Ascending aorta (tissue), 2 donors: ENCODE measurements at places on chromosomes 3 and 15.

DNA sequence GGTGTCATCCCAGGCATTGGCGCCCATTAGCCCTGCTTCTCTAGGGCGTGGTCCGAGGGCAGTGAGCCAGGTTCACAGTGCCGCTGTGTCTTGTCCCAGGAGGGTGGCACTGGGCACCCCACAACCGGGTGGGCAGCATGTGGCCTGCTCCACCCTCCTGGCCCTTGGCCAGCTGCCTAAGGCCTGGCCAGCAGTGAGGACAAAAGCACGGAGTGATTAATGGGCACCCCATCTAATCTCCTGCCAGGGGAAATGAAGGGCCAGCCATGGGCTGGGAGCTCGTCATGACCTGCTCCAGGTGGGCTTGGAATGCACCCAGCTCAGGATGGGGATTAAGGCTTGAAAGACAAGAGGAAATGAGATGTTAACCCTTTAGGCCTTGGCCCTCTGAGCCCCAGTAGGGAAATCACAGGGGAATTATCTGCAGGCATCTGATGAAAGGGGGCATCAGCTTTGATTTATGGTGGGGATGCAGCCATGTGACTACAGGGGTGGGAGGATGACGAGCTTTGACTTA is 5.2 kb downstream of the THSD4 start:
- H3K27ac ChIP-seq, result no peak overlapping the region
- peaks cover 2% of the 10 kb centered on the region for H3K4me1 ChIP-seq
- H3K4me3 ChIP-seq, result no peak overlapping the region
- no peaks in the 10 kb centered on the region for H3K36me3 ChIP-seq
- no peaks in the 10 kb centered on the region for H3K27me3 ChIP-seq

DNA sequence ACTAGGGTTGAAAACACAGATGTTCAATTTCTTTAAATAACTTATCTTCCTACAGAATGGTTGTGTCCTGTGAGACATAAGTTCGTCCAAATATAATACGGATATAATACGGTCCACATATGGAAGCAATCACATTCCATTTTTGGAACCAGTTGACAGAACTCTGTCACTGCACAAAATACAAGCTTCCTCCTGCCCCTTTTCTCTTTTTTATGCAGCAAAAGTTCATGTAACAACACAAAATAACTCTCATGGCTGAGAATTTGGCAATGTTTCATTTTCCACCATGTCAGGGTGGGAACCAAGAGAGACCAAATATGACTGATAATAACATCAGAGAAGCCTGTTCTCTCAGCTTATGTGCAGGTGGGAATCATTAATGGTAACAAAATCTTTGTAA is 158.1 kb upstream of the ZNF385D start:
- no peak for DNase-seq
- H3K4me3 ChIP-seq, result no peak overlapping the region
- H3K4me1 ChIP-seq, result no peaks in the 10 kb centered on the region
- H3K27me3 ChIP-seq, result no peaks in the 10 kb centered on the region
- no peak overlapping the region for H3K27ac ChIP-seq
- no peaks in the 10 kb centered on the region for H3K36me3 ChIP-seq

- H3K4me3 ChIP-seq, result no peak overlapping the region
- no peak for DNase-seq
- H3K27me3 ChIP-seq, result no peaks in the 10 kb centered on the region
- H3K36me3 ChIP-seq, result no peaks in the 10 kb centered on the region
- H3K4me1 ChIP-seq, result no peaks in the 10 kb centered on the region
These were observed 29.8 kb downstream of the CCR3 start for GRCh38 chr3:46272028-46272451.

DNA sequence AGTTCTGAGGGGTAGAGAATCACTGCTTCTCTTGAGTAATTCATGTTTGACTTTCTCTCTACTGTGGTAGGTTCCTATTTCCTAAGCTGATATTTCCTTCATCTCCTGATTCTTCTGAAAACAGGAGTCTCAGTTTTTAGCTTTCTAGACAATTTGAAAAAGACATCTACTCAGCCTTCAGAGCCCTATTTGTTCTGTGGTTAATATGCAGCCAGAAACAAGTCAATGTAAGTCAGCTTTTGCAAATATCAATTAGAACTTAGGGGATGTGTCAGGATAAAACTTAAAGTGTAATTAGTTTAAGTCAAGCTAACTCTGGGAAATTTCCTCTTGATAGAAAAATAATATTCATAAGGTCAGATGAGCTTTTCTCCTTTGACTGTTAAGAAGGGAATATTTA is 21.7 kb upstream of the HACD2 start:
- H3K36me3 ChIP-seq, result peaks cover 21% of the 10 kb centered on the region
- no peaks in the 10 kb centered on the region for H3K4me1 ChIP-seq
- no peak overlapping the region for H3K27ac ChIP-seq
- no peak for DNase-seq

- H3K27me3 ChIP-seq, result no peaks in the 10 kb centered on the region
- no peaks in the 10 kb centered on the region for H3K4me1 ChIP-seq
- no peak for DNase-seq
- H3K36me3 ChIP-seq, result no peaks in the 10 kb centered on the region
- H3K27ac ChIP-seq, result no peak overlapping the region
These were observed 3.1 kb downstream of the AGBL1 start for GRCh38 chr15:86082619-86083380.

GRCh38 chr3:110791995-110792686 is 279.5 kb upstream of the NECTIN3 start:
- no peak overlapping the region for H3K27ac ChIP-seq
- no peak for DNase-seq
- no peaks in the 10 kb centered on the region for H3K4me1 ChIP-seq
- H3K4me3 ChIP-seq, result no peak overlapping the region
- H3K27me3 ChIP-seq, result no peaks in the 10 kb centered on the region
- H3K36me3 ChIP-seq, result no peaks in the 10 kb centered on the region

GRCh38 chr15:38670128-38671005 is 105.8 kb upstream of the RASGRP1 start:
- no peak overlapping the region for H3K4me3 ChIP-seq
- H3K27ac ChIP-seq, result no peak overlapping the region
- H3K36me3 ChIP-seq, result no peaks in the 10 kb centered on the region

- no peaks in the 10 kb centered on the region for H3K4me1 ChIP-seq
- no peak overlapping the region for H3K27ac ChIP-seq
- H3K36me3 ChIP-seq, result no peaks in the 10 kb centered on the region
These were observed 20.9 kb upstream of the LARS2 start for GRCh38 chr3:45367453-45367871.

DNA sequence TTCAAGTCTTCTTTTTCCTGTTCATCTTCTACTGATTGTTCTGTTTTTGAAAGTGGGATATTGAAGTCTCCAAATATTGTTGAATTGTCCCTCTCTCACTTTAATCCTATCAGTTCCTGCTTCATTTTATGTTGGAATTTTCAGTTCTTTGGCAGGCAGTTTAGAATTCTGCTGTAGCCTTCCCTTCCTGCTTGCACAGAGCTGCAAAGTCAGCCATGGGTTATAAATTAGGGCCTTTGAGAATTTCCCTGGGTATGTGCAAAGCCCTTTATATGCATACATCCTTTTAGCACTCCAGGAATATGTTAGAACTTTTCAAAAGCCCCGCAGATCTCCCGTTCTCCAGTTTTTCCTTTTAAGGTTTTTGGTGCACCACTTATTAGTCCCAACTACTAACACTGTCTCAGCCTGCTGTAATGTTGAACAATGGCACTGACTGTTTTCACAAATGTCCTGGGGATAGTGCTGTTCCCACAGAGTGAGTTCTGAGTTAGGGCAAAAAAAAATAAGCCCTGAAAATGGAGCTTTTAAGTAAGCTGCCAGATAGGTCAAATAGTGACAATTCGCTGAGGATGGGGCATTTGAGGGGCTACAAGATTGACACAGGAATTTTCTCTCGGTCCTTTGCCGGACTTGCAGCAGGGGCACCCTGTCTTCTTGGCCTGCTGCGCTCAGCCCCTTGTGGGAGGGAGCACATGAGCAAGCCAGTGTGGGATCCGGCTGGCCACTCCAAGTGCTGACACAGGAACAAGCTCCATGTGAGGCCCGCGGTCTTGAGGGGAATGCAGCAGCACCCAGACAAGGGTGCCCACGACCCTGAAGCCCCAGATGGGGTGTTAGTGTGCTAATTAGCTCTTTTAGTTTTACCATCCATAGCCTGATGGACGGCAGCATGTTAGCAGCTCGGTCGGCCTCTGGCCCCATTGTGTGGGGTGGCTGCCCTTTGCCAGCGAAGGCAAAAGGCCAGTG is 96.0 kb downstream of the VPS8 start:
- H3K27ac ChIP-seq, result no peak overlapping the region
- no peak for DNase-seq
- H3K4me3 ChIP-seq, result no peak overlapping the region
- H3K36me3 ChIP-seq, result peaks cover 3% of the 10 kb centered on the region
- H3K27me3 ChIP-seq, result no peaks in the 10 kb centered on the region
- no peaks in the 10 kb centered on the region for H3K4me1 ChIP-seq

GRCh38 chr15:43440721-43441281 is 52.2 kb downstream of the TP53BP1 start:
- H3K4me1 ChIP-seq, result peaks cover 9% of the 10 kb centered on the region
- no peaks in the 10 kb centered on the region for H3K27me3 ChIP-seq
- peak; percentile 11 for DNase-seq
- H3K4me3 ChIP-seq, result no peak overlapping the region
- H3K36me3 ChIP-seq, result peaks cover 17% of the 10 kb centered on the region

DNA sequence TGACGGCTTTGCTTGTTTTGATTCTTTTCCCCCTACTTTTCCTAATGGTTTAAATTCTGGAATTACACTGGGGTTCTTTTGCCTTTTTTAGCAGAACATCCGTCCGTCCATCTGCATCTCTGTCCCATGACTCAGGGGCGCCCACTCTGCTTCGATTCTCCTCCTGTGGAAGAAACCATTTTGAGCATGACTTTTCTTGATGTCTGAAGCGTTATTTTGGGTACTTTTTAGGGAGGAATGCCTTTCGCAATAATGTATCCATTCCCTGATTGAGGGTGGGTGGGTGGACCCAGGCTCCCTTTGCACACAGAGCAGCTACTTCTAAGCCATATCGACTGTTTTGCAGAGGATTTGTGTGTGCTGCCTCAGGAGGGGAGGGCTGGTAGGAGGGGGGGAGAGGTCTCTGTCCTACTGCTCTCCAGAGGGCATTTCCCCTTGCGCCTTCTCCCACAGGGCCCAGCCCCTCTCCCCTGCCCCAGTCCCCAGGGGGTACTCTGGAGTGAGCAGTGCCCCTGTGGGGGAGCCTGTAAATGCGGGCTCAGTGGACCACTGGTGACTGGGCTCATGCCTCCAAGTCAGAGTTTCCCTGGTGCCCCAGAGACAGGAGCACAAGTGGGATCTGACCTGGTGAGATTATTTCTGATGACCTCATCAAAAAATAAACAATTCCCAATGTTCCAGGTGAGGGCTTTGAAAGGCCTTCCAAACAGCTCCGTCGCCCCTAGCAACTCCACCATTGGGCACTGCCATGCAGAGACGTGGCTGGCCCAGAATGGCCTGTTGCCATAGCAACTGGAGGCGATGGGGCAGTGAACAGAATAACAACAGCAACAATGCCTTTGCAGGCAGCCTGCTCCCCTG is 19.5 kb upstream of the BSN start:
- H3K36me3 ChIP-seq, result peaks cover 33% of the 10 kb centered on the region
- no peak overlapping the region for H3K4me3 ChIP-seq
- H3K4me1 ChIP-seq, result no peaks in the 10 kb centered on the region
- no peaks in the 10 kb centered on the region for H3K27me3 ChIP-seq

DNA sequence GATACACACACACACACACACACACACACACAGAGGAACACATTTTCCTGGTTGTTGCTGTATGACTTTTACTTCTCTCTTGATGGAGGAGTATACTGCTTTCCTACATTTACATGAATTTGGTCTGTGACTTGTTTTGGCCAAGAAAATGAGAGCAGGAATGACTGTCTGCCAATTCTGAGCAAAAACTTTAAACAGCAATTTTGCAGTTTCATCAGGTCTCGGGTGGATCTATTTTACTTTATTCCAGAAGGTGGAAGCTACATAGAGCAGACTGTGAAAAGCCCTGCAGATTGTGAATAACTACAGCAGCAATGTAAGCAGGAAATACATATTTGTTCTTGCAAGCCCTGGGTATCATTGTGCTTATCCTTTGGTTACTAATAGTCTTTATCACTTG is 1350.0 kb upstream of the EPHA6 start:
- DNase-seq, result no peak
- no peaks in the 10 kb centered on the region for H3K36me3 ChIP-seq
- no peak overlapping the region for H3K27ac ChIP-seq
- H3K4me1 ChIP-seq, result no peaks in the 10 kb centered on the region
- H3K27me3 ChIP-seq, result no peaks in the 10 kb centered on the region
- H3K4me3 ChIP-seq, result no peak overlapping the region

- H3K4me1 ChIP-seq, result no peaks in the 10 kb centered on the region
- H3K27me3 ChIP-seq, result no peaks in the 10 kb centered on the region
- H3K27ac ChIP-seq, result no peak overlapping the region
- peaks cover 28% of the 10 kb centered on the region for H3K36me3 ChIP-seq
- H3K4me3 ChIP-seq, result no peak overlapping the region
These were observed 56.7 kb downstream of the UQCC5 start for GRCh38 chr3:52593103-52593502.

- H3K4me3 ChIP-seq, result no peak overlapping the region
- H3K36me3 ChIP-seq, result no peaks in the 10 kb centered on the region
- no peaks in the 10 kb centered on the region for H3K4me1 ChIP-seq
- no peaks in the 10 kb centered on the region for H3K27me3 ChIP-seq
These were observed 141.1 kb downstream of the XXYLT1 start for GRCh38 chr3:195129644-195130492.

DNA sequence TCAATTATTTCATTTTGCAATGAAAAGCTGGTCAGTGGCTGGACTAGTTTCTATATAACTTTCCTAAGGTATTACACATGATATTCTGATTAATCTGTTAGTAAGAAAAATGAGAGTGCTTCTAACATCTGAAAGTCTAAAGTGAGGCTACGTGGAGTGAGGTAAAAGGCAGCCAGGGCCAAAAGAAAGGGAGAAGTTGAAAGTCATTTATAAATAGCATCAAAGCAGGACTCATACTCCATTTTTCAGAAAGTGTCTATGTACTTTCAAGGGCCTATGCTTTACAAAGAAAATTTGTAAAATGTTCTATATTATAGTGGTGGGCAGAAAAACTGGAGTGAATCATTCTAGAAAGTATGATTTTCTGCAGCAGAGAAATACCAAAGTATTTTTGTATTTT is 80.0 kb downstream of the CSNK1G1 start:
- no peak overlapping the region for H3K27ac ChIP-seq
- no peaks in the 10 kb centered on the region for H3K27me3 ChIP-seq
- H3K4me1 ChIP-seq, result no peaks in the 10 kb centered on the region
- DNase-seq, result no peak

GRCh38 chr3:149936812-149937230 is 33.9 kb downstream of the PFN2 start:
- no peaks in the 10 kb centered on the region for H3K27me3 ChIP-seq
- no peaks in the 10 kb centered on the region for H3K36me3 ChIP-seq
- no peaks in the 10 kb centered on the region for H3K4me1 ChIP-seq
- DNase-seq, result no peak

GRCh38 chr3:42892807-42893206 is 13.1 kb upstream of the ZNF662 start:
- DNase-seq, result no peak
- no peaks in the 10 kb centered on the region for H3K4me1 ChIP-seq
- no peaks in the 10 kb centered on the region for H3K36me3 ChIP-seq
- no peaks in the 10 kb centered on the region for H3K27me3 ChIP-seq
- no peak overlapping the region for H3K4me3 ChIP-seq
- no peak overlapping the region for H3K27ac ChIP-seq

- H3K27me3 ChIP-seq, result peaks cover 6% of the 10 kb centered on the region
- H3K4me1 ChIP-seq, result peaks cover 6% of the 10 kb centered on the region
- H3K4me3 ChIP-seq, result no peak overlapping the region
These were observed 5.9 kb downstream of the DUOX2 start for GRCh38 chr15:45107941-45108630.
